ENCODE measurements at places on chromosomes 4 and X. TPM values are rescaled to one million over a fixed set of nuclear protein-coding genes. Genes with fewer than 3 reads are reported as not detected.
A peak's percentile ranks its signal among the peaks of the same experiment; 100 is the strongest.

DNA sequence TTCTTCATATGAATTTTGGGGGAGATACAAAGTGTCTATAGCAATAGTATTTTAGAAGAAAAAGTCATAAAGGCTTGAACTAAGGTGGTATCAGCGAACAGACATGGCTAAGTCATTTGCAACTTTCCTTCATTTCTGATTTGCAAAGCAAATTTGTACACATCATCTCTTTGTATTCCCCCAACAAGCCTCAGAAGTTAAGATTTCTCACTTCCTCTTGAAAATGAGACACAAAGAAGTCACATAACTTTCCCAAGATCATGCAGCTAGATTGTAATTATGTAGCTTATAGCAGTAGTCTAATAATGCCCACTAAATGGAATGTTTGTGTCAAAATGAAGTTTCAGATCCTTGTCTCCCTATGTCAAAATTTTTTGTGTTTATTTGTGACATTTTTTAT lies 709.8 kb upstream of the HS3ST1 start:
- no peak for DNase-seq

DNA sequence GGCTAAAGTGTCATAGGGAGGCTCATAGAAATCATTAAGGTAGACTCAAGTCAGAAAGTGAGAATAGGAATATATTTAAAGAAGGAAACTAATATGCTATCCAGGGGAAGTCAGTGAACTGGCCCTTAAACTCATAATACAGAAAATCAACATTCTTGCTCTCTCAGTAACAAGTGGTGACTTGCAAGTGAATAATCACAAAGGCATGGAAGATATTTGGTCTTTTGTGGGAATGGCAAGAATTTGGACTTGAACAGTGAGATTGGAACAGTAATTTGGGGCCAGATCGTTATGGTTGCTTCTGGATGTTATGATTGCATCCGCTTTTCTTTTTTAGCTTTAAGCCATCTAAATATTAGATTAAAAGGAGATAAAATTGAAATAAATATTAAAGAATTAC lies 103.8 kb downstream of the TBC1D19 start:
- no peak for DNase-seq

- peak; percentile 18 for DNase-seq
Observed at GRCh38 chrX:135974279-135974856, 580 bp upstream of the MMGT1 start.

GRCh38 chr4:186554539-186554913 lies 841 bp downstream of the MTNR1A start:
- no peak for DNase-seq

GRCh38 chr4:84276752-84277151 lies 222.3 kb downstream of the NKX6-1 start:
- DNase-seq: no peak

DNA sequence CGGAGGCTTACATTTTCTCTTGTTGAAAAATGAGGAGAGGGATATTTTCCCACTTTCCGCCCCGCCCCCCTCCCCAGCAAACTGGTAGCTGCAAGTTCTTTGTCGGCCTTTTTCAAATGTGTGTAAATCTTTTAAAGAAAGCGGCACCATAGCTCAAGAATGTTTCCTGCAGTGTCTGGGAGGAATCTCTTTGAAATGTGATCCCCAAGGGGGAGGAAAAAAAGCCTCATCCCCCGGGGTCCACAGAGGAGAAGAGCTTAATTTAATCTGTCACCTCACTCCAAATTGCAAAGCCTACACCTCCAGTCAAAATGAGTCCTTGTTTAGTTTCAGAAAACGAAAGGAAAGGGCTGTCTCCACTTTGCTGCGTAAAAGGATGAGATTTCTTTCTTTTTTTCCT lies 34.8 kb downstream of the ASMT start:
- DNase-seq: no peak

DNA sequence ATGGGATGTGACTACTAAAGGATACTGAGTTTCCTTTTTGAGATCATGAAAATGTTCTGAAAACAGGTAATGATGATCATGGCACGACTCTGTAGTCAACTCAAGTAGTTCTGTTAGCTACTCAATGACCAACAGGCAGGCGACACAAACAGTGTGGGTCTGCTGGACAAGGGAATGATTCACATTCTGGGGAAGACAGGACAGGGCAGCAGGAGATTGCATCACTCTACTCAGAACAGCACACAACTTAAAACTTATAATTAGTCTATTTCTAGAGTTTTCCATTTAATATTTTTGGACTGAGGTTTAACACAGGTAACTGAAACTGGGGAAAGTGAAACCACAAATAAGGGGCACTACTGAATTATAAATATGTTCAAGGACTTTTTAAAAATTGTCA lies 365.2 kb downstream of the PRDM5 start:
- no peak for DNase-seq

DNA sequence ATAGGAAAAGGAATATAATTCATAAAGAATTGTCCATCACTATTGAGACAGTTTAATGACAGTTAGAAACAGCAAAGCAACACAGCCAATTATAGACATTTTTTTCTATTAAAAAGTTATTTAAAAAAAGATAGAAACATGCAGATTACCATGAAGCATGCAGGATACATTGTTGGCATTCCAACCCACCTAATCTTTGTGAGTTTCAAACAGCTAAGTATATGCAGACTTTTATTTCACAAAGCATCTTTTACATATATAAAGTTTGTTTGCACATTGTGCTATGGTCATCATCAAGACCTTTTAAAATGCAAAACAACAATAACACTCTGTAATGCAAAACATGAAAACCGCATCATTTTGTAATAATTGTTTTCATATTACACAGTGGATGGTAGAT lies 125.9 kb upstream of the ETNPPL start:
- DNase-seq: no peak

DNA sequence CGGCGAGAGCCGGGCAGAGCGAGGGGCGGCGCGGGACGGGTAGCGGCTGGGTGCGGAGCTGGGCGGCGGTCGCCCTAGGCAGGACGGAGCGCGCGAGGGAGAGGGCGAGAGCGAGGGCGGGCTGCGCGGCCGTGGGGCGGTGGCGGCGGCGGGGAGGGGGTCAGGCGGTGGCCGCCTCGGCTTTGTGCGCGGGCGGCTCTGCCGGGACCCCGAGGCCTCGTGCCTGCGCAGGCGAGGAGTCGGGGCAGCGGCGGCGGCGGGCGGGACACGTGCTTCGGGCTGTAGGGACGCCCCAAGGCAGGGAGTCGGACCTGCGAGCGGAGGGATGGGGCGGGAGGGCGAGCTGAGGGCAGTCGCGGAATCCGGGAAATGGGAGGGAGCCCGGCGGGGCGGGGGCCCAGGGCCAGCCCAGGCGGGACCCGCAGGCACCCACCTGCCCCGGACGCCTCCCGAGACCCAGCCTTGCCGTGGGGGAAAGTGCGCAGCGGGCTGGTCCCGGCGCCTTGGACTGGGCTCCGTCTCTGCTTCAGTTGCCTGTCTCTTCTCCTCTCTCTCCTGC lies 465 bp downstream of the BMPR1B start:
- peak; percentile 49 for DNase-seq

GRCh38 chr4:94334962-94335361 lies 7.7 kb downstream of the HPGDS start:
- DNase-seq: no peak

DNA sequence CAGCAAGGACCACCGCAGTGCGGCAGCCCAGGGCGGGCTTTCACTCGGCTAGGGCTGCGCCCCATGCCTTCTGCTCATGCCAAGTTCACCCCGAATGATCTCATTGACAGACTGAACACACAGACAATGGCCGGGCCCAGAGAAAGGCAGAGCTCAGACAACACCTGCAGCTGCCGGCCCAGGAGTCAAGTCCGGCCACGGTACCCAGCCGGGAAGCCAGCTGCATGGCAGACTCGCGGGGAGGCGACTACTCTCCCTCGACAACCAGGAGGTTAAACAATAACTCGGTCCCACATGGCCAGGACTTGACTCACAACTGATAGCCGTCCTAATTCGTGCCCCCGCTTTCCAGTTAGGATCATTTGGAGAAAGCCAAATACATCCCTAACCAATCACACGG lies 50.4 kb downstream of the ABLIM2 start:
- DNase-seq: no peak

DNA sequence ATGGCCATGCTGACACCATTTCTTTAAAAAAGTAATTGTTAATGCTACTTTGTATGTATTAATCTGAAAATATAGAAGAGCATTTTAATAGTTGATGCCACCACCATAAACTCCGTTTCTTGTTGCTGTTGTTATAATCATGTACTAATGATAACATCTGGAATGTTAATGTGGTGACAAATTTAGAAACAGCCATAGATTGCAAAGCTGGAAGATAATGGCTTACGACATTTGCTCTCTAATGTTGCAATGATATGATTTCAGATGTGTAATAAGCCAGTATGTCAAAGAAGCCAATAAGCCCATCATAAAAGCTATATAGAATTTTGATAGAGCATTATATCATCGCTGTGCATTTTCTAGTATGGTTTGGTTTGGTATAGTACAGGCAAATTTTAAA lies 579.4 kb upstream of the ZFP42 start:
- no peak for DNase-seq

DNA sequence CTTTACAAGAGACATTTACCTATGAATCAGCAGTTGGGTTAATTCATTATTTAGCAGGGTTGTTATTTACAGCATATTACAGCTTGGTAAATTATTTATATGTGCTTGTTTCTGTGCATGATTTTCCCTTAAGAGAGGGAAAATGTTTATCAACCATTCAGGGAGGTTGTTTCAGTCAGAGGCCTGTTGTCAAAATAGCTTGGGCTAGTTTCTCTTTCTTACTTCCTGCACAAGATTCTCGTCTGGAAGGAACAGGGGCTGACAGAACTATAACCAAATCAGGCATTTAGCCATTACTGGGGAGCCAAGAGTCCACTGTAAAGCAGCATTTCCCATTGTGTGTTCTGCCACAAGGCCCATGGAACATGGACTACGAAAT lies 135.8 kb downstream of the HS6ST2 start:
- no peak for DNase-seq

DNA sequence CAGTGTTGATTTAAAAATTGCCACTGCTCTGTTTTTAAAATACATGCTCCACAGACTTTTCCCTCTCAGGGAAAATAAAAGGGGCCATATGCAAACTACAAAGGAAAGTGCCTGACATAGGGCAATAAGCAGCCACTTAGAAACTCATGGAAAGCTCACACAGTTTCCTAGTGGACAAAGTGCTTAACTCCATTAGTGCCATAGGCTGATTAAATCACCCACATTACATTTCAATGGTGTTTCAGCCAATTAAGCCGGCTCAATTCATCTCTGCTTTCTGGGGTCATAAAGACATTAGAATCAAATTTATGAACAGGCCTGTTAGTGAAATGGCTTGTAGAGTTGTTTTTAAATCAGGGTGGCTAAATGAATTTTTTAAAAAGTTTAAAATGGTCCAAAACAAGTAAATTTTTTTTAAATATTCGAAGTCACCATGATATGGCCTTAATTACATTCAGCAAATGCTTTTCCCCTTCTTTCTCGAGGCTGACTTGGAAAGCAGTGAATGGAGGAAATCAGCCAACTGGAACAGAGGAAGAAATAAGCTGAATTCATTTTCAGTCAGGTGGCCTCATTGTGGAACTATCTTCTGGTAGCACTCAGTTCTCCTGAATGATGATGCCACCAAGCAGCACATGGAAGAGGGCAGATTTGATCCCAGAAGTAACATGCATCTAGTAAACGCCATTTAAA lies 2305.1 kb upstream of the AGA start:
- no peak for DNase-seq

GRCh38 chr4:1592068-1592708 lies 91.9 kb downstream of the FAM53A start:
- DNase-seq: no peak

DNA sequence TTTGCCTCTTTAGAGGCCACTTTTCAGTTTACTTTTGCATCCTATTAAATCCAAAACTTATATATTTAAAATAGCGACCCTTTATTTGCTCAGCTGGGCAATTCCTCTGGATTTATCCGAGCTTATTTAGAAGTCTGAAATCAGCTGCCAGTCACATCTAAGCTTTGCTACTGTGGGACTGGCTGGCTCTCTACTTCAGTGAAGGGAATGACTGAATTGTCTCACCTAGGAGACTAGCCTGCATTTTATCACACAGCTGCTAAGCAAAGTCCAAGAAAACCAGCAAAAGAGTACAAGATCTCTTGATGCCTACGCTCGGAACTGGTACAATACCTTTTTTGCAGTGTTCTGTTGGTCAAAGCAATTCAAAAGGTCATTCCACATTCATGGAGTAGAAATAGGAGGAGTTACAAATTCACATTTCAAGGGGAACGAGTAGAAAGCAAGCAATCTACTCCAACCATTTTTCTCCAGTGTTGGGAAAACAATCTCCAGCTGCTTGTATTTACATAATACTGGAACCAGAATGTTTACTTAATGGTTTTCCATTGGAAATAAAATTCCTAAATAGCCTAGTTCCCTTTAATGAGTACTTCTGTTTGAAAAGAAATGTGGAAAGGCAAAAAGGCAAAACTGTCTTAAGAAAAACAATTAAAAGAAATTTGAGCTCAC lies 160.2 kb downstream of the MAGEB5 start:
- DNase-seq: no peak

GRCh38 chrX:153934762-153935325 lies at the start of gene NAA10:
TSS of gene NAA10 (minus strand) at chrX:153935037. CDS start at chrX:153934904, 133 bp downstream.
- peak; percentile 62 for DNase-seq

DNA sequence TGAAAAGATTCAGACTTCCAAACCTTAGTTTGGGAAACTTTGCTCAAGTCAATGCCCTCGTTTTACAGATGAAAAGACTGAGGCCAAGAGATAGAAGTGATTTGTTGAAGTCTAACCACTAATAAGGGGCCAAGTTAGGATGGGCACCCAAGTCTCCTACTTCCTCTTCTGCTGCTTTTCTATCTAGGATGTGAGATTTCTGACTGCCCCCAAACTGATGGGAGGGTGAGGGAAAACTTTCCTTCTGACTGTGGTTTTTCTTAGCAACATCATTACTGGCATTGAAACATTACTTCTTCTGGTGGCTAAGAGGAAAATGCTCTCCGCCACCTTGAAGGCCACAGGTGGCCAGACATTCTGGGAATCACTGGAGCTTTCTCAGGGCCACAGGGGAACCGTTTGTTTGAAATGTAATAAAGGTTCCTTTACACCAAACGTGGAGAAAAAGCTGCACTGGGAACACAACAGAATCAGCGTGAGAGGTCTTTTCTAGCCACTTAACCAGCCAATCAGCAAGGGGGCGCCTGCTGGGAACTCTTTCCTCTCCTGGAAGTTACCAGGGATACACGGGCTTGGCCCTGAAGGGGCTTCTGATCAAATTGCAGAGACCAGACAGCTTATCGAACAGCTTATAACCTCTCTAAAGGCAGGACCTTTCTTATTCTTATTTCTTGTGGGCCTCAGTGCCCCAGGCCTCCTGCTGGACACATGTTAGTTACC lies 115.9 kb upstream of the TEX13D start:
- DNase-seq: no peak

- no peak for DNase-seq
Observed at GRCh38 chr4:189436207-189436606, 504.5 kb upstream of the FRG1 start.

The GYPE gene
- not detected for total RNA-seq

The F8A2 gene
- total RNA-seq: not detected

The CLNK gene
- total RNA-seq: not detected

The PABPC4L gene
- 1.6 TPM for total RNA-seq

The NAP1L2 gene
- total RNA-seq: 1.0 TPM

The BMX gene
- total RNA-seq: 86.0 TPM

The PNMA6F gene
- not detected for total RNA-seq

The PGRMC2 gene
- total RNA-seq: 58.1 TPM

The SPANXA1 gene
- not detected for total RNA-seq

Data from endothelial cell of umbilical vein (primary cell).